ENCODE measurements at places on chromosomes 11 and 22. TPM values are rescaled to one million over a fixed set of nuclear protein-coding genes. Genes with fewer than 3 reads are reported as not detected.

DNA sequence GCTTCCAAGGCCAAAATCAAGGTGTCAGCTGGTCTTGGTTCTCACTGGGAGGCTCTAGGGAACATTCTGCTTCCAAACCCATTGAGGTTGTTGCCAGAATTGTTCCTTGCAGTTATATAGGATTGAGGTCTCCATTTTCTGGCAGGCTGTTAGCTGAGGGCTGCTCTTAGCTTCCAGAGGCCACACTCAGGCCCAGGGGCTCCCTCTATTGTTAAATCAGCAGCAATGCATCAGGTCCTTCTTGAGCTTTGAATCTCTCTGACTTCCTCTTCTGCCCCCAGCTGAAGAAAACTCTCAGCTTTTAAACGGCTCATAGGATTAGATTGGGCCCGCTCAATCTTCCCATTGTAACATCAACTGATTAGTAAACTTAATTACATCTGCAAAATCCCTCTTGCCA lies 39.3 kb upstream of the BSX start:
- DNase-seq, result peak; percentile 20

DNA sequence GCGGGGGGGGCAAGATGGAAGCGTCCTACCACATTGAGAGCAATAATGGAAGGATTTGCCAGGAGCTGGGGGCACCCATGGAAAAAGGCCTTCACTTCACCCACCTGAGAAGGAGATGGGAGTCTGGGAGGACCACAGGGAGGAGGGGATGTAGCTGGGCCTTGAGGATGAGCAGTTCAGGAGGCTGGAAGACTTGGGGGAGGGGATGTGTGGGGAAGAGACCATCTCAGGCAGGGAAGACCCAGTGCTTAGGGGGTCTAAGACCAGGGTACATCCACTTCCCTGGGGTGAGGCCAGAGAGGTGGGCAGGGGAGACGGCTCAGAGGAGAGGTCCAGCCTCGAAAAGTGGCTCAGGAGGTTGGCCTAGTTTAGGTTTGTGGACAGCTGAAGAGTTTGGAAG lies 71.3 kb upstream of the TCF20 start:
- DNase-seq, result no peak

DNA sequence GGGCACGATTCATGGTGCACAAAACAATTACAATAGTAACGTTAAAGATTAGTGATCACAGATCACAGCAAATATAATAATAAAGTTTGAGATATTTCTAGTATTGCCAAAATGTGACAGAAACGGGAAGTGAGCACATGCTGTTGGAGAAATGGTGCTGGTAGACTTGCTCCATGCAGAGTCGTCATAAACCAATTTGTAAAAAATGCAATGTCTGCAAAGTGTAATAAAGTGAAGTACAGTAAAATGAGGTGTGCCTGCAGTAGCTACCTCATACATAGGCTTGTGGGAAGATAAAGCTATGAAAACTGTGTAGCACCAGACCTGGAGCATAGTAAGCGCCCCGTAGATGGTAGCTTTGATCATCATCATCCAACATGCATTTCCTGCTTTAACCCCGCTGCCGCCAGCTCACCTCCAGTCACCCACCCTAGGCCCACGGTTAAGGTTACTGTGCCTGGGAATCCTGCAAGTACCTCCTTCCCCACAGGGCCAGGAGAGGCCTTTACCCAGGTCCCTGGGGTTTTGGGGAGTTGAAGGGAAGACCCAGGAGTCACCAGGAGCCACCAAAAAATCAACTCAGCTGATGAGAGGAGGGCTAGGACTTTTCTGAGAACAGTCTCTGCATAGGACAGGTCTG lies 59.2 kb downstream of the MYO7A start:
- no peak for DNase-seq

DNA sequence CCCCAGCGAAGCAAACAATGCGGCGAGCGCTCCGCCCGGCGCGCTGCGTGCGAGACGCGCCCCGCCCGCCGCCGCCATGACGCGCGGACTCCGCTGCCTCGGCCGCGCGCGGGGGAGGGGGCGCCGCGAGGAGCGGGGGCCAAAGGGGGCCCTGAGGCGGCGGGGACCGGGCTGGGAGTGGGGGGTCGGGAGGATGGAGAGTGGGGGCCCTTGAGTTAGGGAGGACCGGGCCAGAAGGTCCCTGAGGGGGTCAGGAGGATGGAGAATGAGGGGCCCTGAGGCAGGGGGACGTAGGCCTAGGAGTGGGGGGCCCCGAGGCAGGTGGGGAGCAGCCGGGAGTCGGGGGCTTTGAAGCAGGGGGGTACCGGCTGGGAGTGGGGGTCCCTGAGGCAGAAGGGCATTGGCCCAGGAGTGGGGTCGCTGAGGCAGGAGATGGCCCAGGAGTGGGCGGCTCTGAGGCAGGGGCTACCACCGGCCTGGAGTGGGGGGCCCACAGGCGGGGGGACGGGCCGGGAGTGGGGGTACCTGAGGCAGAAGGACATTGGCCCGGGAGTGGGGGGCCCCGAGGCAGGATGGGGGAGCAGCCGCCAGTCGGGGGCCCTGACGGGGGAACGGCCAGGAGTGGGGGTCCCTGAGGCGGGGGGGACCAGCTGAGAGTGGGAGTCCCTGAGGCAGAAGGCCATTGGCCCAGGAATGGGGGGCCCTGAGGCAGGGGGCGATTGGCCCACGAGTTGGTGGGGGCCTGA lies at the start of gene BRD1:
TSS of gene BRD1 (minus strand) at position 21 of the 746 bp plus-strand sequence. CDS start 3,556 bp downstream, outside the sequence.
- peak; percentile 49 for DNase-seq

DNA sequence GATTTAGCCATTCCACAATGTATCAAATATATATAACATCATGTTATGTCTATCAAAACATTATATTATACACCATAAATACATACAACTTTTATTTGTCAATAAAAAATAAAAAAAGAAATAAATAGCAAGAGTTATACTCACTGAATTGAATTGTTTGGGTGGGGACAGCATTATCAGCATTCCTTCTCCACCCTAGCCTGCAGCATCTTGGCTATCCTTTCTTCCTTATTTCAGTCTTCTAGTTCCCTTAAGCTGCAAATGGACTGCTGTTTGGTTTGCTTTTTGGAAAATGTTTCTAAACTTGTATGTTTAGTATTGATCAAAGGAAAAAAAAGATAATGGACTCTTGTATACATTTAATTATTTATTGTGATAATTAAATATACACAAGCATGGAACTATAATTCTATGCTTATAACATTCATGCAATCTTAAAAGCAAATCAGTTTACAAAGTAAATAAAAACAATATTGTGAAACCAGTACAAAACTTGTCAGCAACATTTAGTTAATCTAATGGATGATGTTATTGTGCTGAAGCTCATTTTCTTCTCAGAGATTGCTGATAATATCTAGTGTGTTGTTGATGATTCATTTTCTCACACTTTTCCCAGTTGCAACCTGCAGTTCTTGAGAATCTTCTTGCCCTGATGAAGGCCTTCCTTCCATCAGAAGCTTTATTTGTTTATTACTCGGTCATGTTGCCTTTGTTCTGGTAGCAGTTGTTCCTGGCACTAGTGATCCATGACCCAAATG lies 5.0 kb downstream of the ARHGAP42 start:
- peak; percentile 24 for DNase-seq

DNA sequence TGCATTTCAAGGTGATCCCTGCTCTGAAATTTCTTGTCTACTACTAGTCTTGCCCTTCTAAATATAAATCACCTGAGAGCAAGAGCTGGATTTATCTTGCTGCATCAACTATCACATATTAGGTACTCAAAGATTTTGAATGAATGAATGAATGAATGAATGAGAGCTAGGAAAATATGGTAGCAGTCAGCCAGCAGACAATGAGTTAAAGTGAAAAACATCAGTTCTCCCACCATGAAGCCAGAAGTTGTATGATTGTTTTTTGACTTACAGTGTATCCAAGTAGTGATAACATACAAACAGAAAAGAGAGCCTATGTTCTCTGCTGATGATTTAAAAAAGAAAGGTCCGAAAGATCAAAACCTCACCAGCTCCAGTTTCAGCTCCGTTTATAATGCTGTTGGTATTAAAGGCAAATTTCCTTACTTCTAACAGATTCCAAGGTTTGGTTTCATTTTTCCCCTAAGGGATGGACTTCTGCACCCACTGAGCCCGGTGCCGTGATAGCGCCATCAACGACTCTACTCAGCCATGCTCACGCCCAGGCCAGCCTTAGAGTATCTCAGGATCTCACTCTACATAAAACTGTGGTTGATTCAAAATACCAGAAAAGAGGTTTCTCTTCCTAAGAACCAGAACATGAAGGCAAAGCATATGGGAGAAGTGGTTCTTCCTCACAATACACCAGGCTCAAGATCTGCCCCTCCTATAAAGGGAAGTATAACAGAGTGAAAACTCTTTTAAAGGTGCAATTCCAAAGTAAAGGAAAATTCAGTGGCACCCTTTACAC lies 92.0 kb downstream of the SGSM3 start:
- DNase-seq, result no peak

- no peak for DNase-seq
These were observed 1077.4 kb downstream of the BRD1 start for GRCh38 chr22:48750282-48750681.

- peak; percentile 27 for DNase-seq
These were observed 8.3 kb downstream of the RIN1 start for GRCh38 chr11:66328031-66328301.

The CRYBA4 gene
- not detected for total RNA-seq

The PPFIA1 gene
- total RNA-seq, result 61.2 TPM

The APOL4 gene
- not detected for total RNA-seq

The TREH gene
- not detected for total RNA-seq

The MB gene
- not detected for total RNA-seq

The OR52I1 gene
- not detected for total RNA-seq

All from mammary epithelial cell (primary cell).